ENCODE measurements at places on chromosomes 16 and 17.

DNA sequence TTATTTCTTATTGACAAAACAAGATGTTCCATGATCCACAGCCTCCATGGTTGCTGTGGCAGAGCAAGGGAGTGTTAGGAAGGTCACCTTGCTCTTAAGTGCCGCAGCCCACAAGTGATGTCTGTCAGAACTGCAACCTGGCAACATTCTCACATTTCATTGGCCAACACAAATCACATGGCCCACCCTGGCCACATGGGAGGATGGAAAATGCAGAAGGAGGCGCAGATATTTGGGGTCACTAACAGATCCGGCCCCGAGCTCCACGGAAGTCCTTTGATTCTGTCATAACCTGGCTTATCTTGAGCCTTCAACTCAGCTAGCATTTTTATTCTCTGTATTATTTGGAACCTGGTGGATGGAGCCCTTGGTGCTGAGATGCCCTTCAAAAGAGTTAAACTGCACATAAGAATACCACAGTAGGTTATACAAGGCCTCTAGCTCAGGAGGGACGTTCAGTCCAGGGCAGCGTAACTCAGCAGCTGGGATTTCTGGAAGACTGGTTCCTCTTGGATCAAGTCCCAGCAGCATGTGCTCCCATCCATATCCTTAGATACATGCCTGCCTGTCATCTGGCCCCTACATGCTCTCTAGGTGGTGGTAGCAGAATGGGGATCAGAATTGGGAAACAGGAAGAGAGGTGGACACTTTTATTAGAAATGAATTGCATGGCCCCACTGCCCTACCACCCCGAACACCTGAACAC, 508.1 kb downstream of the HAPSTR1 start:
- DNase-seq, result no peak

- DNase-seq, result no peak
These were observed 31.5 kb downstream of the NEUROD2 start for GRCh38 chr17:39576187-39576586.

DNA sequence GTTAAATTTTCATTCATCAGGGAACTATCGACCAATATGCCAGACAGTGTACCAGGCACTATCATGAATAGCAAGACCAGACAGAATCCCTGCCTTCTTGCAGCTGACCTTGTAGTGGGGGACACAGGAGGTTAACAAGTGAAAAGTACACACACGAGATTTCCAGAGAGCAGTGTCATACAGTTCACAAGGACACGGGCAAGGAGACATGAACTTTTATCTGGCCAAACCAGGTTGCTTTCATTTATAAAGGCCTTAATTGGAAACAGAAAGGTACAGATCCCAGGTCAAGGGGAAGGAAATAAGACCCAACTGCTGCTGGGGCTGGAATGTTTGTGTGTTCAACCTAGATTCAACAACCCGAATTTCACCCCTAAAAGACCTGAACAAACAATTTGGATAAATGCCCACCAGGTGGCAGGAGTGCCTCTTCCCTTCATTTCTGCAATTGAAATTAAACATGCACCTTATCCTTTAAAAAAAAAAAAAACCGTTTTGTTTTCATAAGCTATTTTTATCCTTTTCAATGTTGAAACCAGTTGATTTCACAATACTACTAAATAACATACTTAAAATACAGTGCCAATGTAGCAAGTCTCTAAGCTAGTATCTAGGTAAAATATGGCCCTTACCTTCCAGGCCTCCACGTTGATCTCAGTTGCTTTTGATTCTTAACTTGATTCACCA, 65.9 kb downstream of the EMP2 start:
- DNase-seq, result peak; percentile 43

GRCh38 chr17:82440991-82441627, 9.4 kb downstream of the CYBC1 start:
- no peak for DNase-seq

- no peak for DNase-seq
These were observed 30.3 kb downstream of the CDK5R1 start for GRCh38 chr17:32516940-32517701.

- no peak for DNase-seq
These were observed 28.0 kb downstream of the OR1D5 start for GRCh38 chr17:3035256-3035967.

DNA sequence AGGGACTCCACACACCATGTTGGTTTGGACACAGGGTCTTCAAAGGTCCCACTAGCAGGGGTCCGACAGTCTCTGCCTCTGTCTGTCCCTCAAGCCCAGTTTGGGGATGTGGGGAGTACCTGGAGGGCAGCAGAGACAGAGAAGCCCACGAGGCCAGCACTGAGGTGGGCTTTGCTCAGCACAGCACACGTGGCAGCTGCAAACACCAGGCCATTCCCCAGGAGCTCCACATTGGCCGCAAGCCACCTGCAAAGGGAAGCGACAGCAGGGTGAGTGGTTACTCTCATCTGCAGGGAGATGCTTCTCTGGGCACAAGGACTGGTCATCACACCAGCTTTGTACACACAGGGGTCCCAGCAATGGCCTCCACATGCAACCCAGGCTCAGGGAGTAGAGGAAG, 62.0 kb downstream of the ABCC6 start:
- no peak for DNase-seq

DNA sequence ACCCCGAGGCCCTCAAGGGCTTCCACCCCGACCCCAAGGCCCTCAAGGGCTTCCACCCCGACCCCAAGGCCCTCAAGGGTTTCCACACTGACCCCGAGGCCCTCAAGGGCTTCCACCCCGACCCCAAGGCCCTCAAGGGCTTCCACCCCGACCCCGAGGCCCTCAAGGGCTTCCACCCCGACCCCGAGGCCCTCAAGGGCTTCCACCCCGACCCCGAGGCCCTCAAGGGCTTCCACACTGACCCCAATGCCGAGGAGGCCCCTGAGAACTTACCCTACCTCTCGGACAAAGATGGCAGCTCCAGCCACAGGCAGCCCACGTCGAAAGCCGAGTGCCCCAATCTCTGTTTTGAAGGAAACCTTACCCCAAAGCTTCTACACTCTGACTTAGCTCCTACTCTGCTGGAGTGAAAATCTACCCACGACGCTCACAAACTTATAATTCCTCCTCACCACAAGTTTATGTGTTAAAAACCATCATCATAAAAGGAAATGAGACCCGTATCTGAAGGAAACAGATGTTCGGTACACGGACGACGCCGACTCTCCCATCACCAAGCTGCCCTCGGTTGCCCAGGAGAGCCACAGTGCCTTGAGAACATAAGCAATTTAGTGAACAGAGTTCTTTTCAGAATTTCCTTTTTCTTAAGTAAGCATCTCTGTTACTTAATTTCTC, 61.2 kb upstream of the RPH3AL start:
- DNase-seq, result no peak

GRCh38 chr17:58525239-58525638, 10.8 kb upstream of the MTMR4 start:
- no peak for DNase-seq

DNA sequence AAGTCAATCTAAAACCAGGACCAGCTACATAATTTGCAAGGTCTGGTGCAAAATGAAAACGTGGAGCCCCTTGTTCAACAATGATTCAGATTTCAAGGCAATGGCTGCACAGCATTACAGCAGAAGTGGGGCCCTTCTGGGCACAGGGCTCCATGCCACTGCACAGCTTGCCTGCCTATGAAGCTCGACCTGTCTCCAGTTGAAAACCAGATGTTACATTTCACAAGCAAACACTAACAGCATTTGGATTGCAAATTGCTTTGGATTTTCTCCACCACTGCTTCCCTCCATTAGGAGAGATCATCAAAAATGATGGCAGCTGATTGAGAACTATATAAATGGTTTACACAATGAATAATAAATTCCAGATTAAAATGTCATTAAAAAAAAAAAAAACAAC, 551.4 kb upstream of the ZFHX3 start:
- no peak for DNase-seq

DNA sequence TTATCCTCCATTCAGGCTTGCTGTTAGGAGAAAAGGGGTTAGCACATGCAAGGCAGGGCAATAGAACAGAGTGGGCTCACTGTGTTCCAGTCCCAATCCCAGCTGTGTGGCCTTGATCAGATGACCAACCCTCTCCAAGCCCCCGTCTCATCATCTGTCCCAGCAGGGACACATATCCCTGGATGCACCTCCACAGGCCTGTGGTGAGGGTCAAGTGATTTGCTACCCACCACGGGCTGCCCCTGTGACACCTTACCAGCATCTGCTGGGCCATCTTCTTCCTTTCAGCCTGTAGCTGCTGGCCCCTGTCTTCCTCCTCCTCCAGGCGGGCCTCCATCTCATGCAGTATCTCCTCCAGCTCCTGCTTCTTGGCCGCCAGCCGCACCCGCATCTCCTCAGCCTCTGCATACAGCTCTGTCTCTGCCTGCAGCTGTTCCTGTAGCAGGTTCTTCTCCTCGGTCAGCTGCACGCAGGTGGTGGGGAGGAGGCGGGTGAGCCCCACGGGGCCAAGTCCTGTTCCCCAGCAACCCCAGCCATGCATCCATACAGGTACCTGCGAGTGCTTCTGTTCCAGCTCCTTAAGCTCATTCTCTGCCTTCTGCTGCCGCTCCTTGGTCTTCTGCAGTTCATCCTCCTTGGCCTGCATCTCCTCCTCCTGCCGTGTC, 91.3 kb downstream of the NDE1 start:
- DNase-seq, result no peak

DNA sequence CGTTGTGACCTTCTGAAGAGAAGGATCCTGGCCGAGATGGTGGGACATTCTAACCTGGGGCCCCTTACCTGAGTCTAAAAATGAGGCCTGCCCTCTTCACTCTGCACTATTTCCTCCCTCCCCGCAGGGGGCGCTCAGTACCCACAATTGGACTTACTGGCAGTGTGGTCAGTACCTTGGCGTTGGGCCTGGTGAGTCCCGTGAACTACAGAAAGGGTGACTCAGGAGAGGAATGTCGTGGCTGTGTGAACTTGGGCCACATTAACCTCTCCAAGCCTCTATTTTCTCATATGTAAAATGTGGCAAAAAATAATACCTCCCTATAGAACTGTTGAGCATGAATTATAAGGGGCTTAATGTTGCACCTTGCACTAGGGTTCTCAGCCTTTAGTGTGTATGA, 3.9 kb downstream of the RSAD1 start:
- DNase-seq, result peak; percentile 92

GRCh38 chr16:19104607-19105006, 9.2 kb upstream of the ITPRIPL2 start:
- DNase-seq, result no peak
